SK-MEL-5 (cell line): ENCODE measurements at places on chromosomes 6 and 20.

DNA sequence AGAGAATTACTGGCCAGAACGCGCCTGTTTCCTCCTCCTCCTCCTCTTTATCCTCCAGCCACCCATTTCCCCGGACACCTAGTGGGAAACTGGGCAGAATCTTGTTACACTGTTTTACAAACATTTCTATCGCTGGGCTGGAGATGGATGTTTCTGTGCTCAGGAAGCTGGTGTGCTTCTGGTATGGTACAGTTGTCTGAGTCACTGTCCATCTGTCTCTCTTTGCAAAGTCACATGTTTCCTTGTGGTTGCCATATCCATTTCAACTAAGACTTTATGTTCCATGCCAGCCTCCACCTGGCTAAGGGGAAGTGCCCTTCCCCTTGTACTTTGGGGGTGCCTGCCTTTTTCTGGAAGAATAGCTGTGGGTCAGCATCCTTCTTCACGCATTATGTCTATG is 52.9 kb upstream of the SLC22A16 start:
- no peak for DNase-seq

- no peak for DNase-seq
Measured at GRCh38 chr20:62999580-62999979, 7.2 kb downstream of the BHLHE23 start.

DNA sequence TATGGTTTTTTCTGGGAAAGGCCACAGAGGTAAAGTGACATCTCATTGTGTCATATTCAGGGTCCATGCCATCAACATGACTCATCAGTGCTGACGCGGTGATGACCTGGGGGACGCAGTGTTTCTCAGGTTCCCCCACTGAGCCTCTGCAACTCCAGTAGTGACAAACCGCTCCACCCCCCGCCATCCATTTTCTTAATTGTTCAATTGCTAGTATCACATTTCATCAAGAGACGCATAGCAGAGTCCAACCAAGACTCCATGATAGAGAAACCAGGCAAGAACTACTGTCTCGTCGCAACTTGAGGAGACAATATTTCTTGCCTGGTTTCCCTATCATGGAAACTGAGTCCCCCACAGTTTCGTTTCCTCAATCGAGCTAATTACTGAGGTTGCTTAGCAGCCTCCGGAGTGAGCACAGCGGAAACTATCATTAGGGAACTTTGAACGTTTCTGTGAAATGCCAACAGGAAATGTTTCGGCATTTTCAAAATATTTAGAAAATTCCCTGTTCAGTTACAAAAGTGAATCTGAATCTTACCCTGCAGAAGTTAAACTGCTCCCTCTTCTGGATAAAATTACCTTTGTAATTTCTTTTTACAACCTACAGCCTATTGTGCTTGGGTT is 12.2 kb upstream of the SERPINB1 start:
- peak; percentile 35 for DNase-seq

- no peak for DNase-seq
Measured at GRCh38 chr20:59945175-59945574, 5.0 kb downstream of the FAM217B start.

DNA sequence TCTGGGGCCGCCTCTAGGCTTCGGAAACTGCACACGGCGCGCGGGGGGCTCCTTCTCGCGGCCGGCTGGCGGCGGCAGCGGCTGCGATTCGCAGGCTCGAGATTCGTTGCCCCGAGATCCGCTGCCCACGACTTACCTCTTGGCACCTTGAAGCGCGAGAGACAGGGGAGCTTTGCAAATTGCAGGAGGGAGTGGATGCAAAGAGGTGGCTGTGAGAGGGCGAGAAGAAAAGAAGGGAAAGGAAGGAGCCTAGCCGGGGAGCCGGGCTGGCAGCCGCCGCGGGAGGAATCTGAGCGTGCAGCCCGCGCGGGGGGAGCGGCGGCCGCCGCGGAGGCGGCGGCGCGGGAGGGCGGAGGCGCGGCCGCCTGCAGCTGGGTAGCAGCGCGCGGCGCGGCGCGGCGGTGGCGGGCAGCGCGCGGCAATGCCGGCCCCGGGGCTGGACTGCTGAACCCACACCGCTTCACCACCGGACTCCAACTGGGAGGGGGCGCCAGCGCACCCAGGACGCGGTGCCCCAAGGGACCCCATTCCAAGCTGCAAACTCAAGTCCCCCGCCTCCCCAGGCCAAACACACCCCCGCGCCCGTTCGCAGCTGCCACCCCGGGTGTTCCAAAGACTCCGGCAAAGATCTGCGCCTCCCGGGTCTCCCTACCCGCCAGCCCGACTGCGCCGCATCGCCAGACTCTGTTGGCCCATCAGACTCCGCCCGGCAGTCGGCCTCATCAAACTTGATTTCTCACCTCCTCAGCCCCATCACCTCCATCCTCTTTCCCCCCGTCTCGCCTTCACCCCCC is 44.2 kb upstream of the SUPT3H start:
- peak; percentile 47 for DNase-seq

DNA sequence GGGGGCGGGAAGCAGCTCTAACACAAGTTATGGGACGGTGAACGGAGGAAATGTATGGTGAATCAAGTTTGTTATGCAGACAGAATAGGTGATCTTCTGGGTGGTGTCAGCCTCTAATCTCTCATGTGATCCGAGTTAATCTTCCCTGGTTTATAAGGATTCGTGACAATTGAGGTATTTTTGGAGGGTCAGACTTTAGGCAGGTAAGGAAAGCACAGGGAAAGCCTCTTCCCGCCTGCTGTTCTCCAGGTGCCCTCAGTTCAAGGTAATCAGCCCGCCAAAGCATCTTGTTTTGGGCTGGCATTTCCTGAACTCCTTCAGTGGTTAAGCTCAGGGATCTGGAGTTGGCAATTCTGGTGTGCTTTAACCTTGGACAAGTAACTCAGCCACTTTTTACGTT is 1.2 kb downstream of the CSTF1 start:
- DNase-seq = no peak

DNA sequence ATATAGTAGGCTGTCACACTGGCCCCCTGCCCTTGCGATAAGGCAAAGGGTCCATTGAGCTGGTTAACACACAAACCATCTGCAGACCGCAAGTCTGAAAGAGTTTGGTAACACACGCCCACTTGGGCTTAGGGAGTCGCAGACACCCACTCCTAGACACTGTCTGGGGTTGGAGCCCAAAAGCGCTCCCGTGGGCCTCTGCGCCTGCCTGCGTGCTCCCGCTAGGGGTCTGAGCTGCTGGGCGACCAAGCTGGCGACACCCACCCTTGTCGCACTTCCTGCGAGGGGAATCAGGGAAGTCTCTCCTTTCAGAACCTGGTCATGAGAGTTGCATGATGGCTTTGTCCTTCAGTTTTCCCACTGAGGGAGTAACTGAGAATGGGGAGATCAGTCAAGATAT is 653.0 kb downstream of the HTR1B start:
- DNase-seq = no peak

DNA sequence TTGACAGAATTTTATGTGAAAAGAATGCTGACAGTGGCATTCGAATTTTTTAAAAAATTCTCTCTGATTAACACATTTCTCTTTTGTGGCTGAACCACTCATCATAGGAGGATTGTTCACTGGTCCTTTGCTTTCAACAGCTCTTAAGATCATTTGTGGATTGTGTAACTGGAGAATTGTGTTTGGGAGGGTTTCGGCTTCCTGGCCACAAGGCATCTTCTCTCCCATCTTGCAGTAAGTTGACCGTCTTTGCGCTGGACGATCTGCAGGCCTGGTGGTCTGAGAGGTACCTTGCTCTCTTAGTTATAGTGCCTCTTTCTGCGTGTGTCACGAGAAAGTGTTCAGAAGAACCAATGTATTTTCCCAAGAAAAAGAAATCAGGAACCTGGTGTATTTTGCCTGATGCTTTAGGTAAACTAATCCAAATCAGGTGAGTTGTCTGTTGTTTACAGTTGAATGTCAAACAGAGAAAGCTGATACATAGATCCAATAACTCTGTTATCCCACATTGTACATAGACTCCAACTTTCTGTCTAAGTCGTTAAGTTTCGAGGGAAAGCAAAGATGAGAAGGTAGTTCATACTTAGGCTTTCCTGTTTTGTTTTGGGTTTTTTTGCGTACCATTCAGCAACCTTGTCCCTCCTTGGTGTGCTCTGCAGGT is 14.8 kb upstream of the EXOC2 start:
- DNase-seq = no peak

DNA sequence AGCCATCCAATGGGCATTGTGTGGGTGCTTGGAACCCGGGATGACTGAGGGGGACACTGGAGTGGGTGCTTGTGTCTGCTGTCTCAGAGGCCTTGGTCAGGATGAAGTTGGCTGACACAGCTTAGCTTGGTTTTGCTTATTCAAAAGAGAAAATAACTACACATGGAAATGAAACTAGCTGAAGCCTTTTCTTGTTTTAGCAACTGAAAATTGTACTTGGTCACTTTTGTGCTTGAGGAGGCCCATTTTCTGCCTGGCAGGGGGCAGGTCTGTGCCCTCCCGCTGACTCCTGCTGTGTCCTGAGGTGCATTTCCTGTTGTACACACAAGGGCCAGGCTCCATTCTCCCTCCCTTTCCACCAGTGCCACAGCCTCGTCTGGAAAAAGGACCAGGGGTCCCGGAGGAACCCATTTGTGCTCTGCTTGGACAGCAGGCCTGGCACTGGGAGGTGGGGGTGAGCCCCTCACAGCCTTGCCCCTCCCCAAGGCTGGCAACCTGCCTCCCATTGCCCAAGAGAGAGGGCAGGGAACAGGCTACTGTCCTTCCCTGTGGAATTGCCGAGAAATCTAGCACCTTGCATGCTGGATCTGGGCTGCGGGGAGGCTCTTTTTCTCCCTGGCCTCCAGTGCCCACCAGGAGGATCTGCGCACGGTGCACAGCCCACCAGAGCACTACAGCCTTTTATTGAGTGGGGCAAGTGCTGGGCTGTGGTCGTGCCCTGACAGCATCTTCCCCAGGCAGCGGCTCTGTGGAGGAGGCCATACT is 49.4 kb downstream of the PYGB start:
- DNase-seq = no peak

DNA sequence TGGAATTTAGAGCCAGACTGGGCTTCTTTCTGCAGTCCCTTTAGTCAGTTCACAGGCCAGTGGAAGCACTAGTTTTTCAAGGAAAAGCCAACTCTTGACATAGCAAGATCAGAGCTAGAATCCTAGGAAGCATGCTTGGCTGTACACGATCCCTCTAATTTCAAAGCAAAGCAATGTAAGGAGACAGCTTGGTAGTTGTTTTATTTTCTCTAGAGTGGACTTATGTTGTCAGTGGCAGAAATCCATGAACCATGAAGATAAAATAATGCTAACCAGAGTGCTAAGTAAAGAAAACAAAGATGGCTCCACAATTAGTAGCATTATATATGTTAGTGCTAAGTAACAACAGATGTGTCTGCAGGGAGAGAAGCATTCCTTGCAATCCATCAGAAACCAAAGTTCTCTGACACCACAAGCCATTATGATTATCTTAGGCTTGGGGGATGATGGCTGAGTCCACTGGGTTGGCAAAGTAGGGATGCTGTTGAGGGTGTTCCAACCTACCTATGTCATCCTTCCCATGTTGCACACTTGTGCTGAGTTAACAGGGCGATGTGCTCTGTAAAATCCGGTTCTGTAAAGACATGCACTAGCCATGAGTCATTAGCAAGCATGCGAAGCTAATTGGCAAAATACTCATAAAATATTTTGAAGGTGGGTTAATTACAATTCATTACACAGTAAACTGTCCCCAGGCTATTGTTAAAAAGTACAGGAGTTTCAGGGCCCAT is 115.2 kb downstream of the BMP2 start:
- DNase-seq = no peak

- no peak for DNase-seq
Measured at GRCh38 chr20:50273601-50274491, 83.2 kb downstream of the CEBPB start.

- DNase-seq = no peak
Measured at GRCh38 chr20:25194333-25194972, 1.1 kb upstream of the ENTPD6 start.

DNA sequence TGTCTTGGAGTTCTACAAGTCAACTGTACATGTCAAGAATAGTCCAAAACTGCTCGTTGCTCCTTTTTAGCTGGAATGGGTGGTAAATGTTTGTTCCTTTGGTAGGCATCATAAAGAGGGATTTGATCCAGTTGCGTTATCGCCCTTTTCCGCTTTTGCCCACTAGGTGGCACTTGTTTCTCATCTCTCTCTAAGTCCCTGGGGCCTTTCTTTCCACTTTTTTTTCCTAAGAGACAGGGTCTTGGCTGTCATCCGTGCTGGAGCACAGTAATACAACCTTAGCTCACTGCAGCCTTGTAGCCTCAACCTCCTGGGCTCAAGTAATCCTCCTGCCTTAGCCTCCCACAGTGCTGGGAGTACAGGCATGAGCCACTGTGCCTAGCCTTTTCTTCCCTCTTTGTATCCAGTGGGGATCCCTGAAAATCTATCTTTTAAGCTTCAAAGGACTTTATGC is 20.7 kb downstream of the GTPBP2 start:
- DNase-seq = peak; percentile 86

- peak; percentile 37 for DNase-seq
Measured at GRCh38 chr20:58048096-58048702, 180.3 kb downstream of the ANKRD60 start.

DNA sequence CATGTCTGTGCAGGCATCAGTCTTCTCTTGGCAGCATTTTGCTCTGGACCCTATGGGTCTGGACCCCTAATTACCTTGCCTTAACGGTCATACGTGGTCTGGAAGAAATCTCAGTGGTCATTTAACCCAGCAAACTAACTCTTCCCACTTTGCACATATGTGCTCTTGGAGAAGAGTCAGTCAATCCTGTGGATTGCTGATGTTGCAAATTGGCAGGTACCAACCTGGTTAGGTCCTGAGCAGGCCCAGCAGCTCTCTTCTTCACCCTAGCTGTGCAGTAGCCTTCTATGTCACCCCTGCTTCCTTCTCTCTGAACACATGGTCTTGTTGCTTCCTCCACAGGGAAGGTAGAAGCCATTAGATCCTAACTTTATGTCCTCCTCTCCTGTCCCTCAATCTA is 1.6 kb downstream of the CEP43 start:
- DNase-seq = no peak

- peak; percentile 65 for DNase-seq
Measured at GRCh38 chr6:113873043-113873667, 16.0 kb downstream of the MARCKS start.

DNA sequence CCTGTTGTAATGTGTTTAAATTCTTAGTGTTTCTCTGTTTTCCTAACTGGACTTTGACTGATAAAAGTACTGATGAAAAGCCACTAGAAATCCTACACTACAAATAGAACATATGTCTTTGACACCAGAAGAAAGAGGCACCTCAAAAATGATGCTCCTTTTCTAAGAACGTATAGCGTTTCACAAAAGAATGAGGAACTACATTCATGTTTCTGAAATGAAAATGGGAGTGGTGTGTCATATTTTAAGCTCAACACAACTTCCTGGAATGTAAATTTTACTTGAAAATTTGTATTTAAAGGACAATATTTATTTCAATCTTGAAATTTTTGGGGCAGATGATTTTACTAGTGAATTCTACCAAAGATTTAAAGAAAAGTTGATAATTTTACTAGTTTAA is 35.3 kb downstream of the KIAA0408 start:
- no peak for DNase-seq

GRCh38 chr20:17365831-17366230 is 139.0 kb downstream of the PCSK2 start:
- DNase-seq = no peak

DNA sequence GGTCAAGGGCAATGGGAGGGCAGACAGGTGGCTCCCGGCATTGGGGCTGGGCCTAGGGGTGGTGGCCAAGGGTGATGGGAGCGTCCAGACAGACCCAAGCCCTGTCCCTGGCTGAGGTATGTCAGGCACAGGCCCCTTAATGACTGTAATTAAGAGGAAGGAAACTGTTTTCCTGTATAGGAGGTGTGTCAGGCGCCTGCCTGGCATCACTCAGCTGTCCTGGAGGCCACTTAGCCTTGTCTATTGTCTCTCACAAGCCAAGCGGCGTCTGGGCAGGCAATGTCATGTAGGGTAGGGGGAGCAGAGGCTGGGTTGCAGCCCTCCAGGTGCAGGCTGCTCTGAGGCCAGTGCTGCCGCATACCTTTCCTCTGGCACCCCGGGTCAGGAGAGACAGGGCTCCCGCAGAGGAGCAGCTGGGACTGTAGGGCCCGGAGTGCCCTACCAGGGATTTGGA is 3.9 kb upstream of the FAM83C start:
- no peak for DNase-seq
